Esophagus muscularis mucosa (tissue), 4 donors: ENCODE measurements at places on chromosomes 5 and 9. TPM values are rescaled to one million over a fixed set of nuclear protein-coding genes. Genes with fewer than 3 reads are reported as not detected.
A peak's percentile ranks its signal among the peaks of the same experiment; 100 is the strongest.

- no peak for DNase-seq
Observed at GRCh38 chr5:82105457-82105856, 133.6 kb downstream of the ATG10 start.

DNA sequence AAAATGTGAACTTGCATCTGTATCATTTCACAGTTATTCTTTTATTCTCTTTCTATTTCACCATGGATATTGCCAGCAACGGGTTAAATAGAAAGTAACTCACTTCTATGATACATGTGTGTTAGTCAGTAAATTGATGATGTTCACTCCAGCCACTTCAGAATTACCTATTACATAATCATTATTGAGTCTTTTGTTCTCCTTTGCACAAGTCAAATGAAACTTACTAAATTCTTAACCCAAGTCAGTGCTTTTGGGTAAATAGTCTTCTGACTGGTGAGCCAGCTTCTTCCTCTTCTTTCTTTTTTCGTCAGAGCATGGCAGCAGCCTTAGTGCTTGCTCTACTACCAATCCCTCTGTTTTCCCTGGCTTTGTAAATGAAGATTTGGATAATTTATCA, 344.3 kb downstream of the RAB3C start:
- DNase-seq, result no peak

DNA sequence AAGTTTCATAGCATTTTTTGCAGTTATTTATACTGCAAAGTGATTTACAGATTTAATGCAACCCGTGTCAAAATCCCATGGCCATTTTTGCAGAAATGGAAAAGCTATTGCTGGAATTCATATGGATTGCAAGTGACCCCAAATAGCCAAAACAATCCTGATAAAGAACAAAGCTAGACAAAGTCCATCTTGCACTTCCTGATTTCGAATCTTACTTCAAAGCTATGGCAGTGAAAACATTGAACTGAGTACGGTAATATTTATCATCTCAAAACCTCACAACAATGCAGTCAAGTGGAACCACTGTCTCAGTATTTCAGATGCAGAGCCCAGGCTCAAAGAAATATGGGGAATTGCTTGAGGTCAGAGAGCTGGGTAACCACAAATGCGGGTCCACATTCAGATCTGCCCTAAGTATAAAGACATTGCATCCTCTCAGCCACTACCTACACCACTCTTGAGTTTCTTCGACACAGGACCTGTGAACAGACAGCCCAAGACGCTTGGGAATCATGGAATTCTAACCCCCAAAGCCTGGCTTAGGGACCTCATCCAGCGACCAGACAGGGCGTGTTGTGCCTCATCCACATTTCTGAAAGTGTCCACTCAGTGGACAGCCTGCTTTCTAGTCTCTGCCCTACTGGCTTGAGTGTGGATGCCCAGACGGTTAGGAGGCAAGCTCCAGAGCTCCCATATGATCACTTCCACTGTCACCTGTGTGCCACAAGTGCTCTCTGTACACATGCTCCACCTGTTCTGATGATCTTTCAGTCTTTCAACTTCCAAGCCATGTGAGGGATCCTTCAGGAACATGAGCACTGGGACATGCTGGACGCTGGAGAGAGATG, 39.3 kb upstream of the KCNIP1 start:
- DNase-seq, result peak; percentile 72

DNA sequence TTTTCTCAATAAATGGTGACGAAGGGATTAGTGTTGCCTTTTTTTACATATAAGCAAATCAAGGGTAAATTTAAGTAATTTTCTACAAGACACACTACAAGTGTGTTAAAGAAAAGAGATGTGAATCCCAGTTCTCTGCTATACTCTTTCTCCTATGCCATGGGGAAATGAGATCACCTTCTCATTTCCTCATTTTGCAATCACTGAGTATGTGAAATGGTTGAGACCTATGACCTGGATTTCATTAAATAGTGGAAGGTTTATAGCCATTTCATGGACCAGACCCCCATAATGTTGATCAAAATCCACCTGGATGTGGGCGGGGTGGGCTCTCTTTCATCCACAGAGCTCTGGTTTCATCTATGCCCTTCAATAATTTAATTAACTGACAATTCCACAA, 66.9 kb upstream of the SLIT3 start:
- DNase-seq, result no peak

GRCh38 chr5:127561254-127561653, 43.8 kb downstream of the PRRC1 start:
- DNase-seq, result no peak

DNA sequence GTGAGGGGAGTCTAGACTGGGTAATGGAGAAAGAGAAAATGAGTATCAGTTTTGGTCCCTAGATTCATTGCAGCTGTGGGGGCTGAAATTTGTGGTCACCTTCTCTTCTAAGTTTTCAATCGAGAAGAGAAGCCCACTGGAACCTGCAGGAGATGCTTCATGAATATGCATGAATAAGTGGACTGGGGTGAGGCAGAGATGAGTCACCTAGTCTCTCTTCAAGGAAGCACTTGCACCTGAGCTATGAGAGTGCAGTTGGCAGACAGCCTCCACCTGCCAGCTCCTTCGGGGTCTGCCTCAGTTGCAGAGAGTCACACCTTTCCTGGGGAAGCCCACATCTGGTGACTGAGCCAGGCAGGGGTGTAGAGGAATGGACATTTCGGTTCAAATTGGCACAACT, 69.1 kb downstream of the ZNF366 start:
- no peak for DNase-seq

GRCh38 chr9:5560443-5561100, 50.2 kb downstream of the PDCD1LG2 start:
- DNase-seq, result no peak

- no peak for DNase-seq
Observed at GRCh38 chr9:137351781-137352501, 49.9 kb upstream of the NRARP start.

DNA sequence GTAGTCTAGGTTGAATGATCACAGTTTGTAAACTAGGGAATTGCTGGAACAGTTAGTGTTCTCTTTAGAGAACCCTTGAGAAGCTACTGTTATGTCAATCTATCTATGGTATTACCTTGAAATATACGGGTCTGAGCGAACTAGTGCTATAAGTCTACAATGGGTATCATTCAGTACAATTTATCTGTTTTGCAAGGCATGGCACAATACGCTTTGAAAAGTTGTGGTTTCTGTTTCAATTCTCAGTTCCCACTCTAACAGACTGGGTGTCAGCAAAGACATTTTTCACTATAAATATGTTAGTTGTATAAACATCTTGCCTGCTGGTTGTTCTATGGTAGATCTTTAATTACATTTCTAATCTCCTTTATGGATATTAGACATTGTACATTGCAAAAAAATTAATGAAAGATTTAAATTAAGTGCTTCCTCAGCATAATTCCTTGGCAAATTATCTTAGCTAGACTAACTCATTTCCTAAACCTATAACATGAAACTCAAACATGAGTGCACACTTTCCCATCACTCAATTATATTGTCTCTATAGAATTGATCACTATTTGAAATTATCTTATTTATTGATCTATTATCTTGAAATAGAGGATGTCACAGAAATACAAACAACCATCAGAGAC, 24.9 kb upstream of the SLCO6A1 start:
- no peak for DNase-seq

DNA sequence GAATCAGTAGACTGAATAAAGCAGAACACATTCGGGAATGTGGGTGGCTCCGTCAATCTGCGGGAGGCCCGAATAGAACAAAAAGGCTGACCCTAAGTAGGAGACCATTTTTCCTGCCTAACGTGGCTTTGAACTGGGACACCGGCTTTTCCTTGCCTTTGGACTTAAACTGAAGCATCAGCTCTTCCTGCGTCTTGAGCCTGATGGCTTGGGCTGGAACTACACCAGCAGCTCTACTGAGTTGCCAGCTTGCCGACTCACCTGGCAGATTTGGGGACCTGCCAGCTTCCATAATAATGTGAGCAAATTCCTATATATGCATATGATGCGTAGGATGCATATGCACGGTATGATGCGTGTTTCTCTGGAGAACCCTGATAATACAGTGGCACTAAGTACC, 111.3 kb downstream of the DAPK1 start:
- no peak for DNase-seq

- no peak for DNase-seq
Observed at GRCh38 chr5:157912621-157913325, 53.8 kb upstream of the CLINT1 start.

GRCh38 chr5:173547579-173547978, 68.9 kb downstream of the BOD1 start:
- no peak for DNase-seq

Gene ZNF474
- 0.33 TPM for total RNA-seq

Gene CHSY3
- 1.8 TPM for total RNA-seq

Gene MEGF10
- 0.65 TPM for total RNA-seq

Gene LCNL1
- total RNA-seq, result 0.11 TPM

Gene GRXCR2
- not detected for total RNA-seq

Gene SLC24A2
- total RNA-seq, result not detected

Gene SPINK7
- not detected for total RNA-seq
